ENCODE measurements at places on chromosomes 1 and 21.

DNA sequence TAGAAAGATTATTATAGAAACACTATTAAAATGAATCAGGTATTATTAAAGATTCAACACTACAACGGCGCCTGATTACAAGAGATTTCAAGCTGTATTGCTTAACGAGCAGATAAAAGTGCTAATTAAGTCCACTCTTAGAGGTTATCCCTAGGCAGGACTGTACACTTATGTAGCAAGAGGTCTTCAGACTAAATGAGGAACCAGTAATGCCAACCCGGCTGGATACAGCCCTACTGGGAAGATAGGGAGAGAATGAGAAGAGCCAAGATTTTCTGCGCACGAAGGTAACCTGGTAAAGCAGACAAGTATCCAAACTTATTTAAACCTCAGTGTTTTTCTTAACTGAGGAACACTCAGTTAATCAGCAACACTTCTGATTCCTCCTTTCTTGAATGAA is 115.7 kb upstream of the HIVEP3 start:
- no peak for DNase-seq

DNA sequence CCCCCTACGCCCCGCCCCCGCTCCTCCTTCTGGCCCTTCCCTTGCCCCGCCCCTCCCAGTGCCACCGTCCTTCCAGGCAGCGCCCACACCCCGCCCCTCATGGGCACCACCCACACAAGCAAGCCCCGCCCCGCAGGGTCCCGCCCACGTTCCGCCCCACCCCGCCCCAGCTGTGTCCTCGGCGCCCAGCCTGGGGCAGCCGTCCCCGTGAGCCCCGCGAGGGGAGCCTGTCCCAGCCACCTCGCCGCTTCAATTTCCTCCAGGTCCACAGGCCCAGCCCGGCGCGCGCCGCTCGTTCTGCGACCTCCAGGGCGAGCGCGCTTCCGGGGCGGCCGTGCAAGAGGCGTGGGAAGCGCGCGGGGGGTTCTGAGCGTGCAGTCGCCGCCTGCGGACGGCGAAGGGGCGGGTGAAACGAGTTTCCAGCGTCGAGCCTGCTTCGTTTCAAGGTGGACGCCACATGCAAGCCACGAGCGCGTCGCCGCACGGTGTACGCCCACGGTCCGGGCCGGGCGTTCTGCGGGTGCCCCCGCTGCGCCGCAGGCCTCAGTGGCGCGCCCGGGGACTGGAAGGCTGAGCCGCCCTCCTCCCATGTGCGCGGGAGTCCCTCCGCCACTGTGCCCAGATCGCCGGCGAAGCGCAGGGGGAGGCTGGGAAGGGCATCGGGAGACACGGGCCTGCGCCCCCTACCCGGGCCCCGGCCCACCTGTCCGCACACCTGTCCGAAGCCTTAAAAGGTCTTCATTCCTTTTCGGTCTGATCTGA is 10.8 kb upstream of the FAAP20 start:
- DNase-seq: peak; percentile 92

DNA sequence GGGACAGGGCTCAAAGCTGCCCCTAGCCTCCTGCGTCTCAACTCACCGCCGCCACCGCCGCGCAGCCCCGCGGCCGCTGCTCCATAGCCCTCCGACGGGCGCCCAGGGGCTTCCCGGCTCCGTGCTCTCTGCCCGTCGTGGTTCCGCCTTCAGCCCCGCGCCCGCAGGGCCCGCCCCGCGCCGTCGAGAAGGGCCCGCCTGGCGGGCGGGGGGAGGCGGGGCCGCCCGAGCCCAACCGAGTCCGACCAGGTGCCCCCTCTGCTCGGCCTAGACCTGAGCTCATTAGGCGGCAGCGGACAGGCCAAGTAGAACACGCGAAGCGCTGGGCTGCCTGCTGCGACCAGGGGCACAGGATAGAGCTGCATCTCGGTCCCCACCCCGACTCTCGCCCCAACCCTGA is at the start of gene TNFRSF25:
TNFRSF25 (minus strand) TSS at position 151 of the 400 bp plus-strand sequence; CDS start at position 85, 66 bp downstream.
- no peak for DNase-seq

GRCh38 chr21:29248124-29248523 is 50.6 kb upstream of the BACH1 start:
- DNase-seq: no peak

- no peak for DNase-seq
Observed at GRCh38 chr1:107135463-107135862, 5.4 kb upstream of the NTNG1 start.

- no peak for DNase-seq
Observed at GRCh38 chr1:157952601-157953000, 40.8 kb upstream of the KIRREL1 start.

DNA sequence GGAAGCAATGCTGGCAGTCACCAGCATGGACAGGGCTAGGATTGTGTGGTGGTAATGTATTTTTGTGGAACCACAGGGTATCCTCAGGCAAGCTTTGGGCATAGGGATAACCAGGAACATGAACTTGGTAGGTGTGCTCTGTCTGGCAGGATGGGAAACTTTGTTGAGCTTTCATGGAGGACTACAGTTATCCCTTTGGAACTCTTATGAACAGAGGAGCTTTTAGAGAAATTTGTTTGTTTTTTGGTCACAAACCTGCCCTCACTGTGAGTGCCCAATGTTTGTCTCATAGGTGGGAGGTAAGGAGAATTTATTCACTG is 54.4 kb downstream of the MACF1 start:
- no peak for DNase-seq

DNA sequence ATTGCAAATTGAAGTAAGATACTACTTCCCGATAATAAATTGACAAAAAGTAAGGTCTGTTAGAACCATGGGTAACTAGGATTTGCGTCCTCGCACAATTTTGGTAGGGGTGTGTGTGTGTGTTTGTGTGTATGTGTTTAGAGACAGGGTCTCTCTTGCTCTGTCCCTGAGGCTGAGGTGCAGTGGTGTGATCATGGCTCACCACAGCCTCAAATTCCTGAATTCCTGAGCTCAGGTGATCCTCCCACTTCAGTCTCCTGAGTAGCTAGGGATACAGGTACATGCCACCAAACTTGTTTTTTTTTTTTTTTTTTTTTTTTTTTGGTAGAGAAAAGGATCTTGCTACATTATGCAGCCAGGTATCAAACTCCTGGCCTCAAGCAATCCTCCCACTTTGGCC is 209.2 kb upstream of the ESRRG start:
- no peak for DNase-seq

DNA sequence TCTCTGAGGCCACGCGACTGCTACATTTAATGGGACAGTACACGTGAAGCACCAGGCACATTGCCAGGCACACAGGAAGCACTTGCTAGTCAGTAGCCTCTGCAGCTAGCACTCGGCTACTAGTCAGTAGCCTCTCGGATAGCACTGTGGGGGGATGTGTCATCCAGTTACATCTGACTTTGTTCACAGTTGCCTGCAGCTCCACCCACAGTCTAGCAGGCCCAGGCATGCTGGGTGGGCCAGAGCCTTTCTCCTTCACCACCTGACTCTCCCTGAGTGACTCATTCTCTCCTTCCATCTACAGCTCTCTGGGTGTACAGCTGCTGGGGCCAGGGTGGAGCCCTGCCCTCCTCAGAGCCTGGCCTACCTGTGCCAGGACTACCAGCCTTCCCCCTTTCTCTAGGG is 51.5 kb downstream of the PTPRF start:
- DNase-seq: no peak

- no peak for DNase-seq
Observed at GRCh38 chr1:81313289-81313688, 487.4 kb upstream of the ADGRL2 start.

DNA sequence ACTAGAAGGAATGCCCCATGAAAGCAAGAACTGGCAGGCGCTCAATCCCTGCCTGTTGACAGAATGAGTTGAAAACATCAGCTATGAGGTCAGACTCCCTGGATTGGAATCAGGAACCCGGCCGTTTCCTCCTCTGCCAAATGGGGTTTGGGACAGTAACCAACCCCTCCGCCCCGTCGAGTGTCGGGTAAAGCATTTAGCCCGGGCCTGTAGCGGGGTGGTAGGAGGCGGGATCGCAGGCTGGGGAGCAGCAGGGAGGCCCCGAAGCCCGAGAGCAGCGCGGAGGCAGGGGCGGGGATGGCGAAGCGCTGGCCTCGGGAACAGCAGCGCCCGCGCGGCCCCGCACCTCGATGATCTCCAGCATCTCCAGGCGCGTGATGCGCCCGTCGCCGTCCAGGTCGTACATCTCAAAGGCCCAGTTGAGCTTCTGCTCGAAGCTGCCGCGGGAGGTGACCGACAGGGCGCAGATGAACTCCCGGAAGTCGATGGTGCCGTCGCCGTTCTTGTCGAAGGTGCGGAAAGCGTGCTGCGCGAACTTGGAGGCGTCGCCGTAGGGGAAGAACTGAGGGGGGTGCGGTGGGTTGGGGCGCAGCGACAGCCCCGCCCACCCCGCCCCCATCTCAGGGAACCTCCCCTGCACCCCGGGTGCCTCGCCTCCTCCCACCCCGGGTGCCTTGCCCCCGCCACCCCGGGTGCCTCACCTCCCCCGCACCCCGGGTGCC is 7.5 kb downstream of the HPCAL4 start:
- no peak for DNase-seq

- DNase-seq: no peak
Observed at GRCh38 chr1:33399375-33399774, 31.5 kb downstream of the PHC2 start.

DNA sequence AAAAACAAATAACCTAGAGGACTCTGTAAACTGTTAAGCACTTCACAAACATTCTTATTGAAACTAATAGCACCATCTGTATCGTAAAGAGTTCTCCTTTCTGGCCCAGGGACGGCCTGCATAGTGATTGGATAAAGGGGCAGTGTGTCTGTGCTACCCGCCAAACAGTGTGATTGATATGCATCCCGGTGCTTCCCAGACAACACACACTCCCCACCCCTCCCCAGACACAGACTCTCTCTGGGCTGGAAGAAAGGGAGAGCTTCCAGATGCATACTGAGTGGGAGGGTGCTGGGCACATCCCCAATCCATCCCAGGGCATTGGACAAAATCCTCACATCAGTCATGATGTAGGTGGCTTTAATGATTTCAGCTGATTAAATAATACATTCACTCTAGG is 3.7 kb downstream of the HSD11B1 start:
- DNase-seq: no peak

DNA sequence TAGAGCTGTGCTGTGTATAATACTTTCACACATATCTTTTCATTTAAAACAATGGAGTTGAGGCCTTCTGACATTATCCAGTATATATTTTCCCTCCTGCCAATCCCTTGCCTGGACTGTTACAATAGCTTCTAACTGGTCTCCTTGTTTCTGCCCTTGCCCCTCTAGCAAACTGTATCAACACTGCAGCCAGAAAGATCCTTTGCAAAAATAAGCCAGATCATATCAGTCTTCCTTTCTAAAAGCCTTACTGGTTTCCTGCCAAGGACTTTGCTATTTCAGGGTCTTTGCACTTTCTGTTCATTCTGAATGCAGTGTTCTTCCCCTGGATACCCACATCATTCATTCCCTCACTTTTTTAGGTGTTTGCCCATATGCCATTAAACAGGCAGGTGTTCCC is 370.1 kb downstream of the PTBP2 start:
- DNase-seq: no peak

DNA sequence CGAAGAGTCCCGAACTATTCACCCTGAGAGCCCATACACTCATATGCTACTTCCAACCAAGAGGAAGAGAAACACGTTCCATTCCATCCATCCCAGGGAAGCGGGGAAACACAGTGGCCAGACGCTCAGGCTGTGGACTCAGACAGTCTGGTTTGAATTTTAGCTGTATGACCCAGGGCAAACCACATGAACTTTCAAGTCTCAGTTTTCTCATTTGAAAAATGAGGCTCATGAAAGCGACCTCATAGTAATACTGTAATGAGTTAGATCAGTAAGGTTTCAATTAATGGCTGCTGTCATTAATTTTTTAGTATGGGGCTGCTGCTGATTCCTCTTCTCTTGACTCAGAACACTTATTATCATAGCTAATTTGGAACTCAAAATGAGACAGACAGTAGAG is 1.5 kb downstream of the FCRL4 start:
- no peak for DNase-seq

- no peak for DNase-seq
Observed at GRCh38 chr1:61182049-61182448, 99.7 kb downstream of the NFIA start.

DNA sequence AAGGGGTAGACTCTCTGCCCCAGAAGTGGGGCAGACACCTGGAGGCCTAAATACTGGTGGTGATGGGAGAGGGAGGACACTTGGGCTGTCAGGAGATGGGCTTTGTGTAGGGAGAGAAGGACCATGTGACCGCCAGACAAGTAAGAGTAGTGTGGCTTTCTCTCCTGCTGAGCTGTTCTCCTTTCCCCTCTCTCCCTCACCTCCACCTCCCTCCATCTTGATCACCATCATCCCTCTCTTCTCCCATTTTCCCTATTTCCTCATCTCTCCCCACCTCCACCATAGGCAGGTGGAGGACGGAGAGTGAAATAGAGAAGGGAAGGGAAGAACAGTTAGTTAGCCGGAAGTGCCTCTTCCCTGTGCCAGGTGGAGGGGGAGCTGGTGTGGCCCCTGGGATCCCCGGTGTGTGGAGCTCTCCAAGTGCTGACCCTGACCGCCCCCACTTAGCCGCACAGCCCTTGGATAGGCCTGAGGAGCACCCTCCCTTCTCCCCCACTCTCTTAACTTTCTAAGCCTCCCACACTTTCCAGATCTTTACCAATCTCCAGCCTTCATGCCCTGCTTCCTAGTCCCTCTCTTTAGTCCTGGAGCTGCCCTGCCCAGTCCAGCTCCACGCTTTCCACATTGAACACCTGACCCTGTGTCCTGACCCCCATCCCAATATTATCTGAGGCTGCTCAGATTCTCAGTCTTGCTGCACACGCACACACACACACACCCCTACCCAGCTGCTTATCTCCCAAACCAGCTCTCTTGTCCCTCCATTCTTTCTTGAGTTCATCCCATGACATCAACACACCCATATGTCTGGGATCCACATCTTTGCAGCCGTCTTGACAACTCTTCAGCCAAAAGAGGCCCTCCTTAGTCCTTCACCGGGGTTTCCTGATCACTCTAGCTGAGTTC is 1.5 kb downstream of the CELF3 start:
- no peak for DNase-seq

DNA sequence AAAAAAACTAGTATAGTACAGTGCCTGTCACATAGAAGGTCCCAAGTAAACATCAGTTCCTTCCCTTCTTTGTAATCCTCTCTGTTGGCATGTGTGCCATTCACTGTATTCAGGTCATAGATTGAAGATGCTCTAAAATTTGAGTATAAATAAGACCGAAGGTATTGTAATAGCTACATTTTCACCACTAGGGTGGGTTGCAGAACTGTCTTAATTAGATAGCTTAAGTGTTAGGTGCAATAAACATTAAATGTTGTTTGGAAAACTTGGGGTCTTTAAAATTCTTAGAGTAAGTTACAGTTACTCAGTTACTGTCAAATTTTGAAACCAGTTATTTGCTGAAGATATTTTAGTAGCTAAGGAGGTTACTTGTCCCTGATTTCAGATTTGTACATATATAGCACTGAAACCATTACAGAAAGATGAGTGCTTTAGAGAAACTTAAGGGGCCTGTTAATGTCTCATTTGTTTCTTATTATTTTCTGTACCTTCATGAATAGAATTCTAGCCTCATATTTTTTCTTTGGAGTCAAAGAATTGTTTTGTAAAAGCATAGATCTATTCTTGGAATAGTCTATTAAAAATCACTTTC is 24.3 kb downstream of the PER3 start:
- DNase-seq: no peak
